ENCODE measurements at places on chromosomes 5 and 9. TPM values are rescaled to one million over a fixed set of nuclear protein-coding genes. Genes with fewer than 3 reads are reported as not detected.

NSD1 gene
- 67.6 TPM for total RNA-seq

SPINK4 gene
- total RNA-seq: not detected

WNT8A gene
- not detected for total RNA-seq

SLC45A2 gene
- total RNA-seq: not detected

FGF10 gene
- 12.2 TPM for total RNA-seq

QRFP gene
- not detected for total RNA-seq

DNA sequence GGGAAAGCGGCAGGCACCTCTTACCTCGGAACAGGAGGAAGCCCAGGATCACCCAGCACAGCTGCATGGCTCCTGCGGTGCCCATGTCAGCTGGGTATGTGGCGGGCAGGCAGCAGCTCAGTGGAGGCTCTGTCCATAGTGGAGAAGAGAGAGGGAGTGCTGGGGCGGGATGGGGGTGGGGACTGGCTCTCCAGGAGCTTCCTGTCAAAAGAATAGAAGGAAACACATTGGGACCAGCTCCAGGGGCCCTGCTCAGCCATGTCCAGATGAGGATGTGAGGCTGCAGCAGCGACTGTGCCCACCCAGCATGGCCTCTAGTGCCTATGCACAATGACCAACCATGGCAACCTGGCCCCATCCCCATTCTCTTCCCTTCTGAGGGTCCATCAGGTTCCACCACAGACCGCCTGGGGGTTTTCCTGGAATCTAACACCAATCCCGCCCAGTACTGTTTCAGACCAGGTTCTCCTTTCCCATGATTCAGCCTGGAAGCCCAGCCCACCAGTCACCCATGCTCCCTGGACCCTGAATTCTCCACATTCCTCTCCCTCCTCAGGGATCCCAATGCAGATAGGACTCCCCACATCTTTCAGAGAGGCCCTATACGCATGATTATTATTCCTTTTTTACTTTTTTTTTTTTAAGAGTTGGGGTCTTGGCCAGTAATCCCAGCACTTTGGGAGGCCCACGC lies at the start of gene ECSCR:
TSS of gene ECSCR (minus strand) at position 158 of the 691 bp plus-strand sequence. CDS start at position 85, 73 bp downstream.
- DNase-seq: no peak

DNA sequence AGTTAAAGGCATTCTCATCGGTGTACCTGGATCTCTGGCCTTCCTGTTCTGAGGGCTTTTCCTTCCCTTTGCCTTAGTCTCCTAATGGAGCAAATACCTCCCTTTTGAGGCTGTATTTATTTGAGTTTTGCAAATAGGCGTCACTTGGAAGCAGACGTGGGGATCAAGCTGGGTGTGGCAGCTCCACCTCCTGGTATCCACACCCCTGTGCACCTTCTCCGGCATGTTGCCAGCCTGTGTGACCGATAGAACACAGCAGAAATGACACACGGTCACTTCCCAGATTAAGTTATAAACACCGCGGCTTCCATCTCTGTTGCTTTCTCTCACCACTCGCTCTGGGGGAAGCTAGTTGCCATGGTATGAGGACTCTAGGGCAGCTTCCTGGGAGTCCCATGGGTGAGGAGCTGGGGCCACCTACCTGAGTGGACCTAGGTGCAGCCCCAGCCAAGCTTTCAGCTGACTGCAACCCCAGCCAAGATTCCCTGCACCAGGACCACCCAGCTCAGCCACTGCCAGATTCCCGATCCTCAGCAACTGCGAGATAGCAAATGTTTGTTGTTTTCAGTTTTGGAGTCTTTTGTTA lies 214.4 kb upstream of the MVB12B start:
- DNase-seq: peak; percentile 20

DNA sequence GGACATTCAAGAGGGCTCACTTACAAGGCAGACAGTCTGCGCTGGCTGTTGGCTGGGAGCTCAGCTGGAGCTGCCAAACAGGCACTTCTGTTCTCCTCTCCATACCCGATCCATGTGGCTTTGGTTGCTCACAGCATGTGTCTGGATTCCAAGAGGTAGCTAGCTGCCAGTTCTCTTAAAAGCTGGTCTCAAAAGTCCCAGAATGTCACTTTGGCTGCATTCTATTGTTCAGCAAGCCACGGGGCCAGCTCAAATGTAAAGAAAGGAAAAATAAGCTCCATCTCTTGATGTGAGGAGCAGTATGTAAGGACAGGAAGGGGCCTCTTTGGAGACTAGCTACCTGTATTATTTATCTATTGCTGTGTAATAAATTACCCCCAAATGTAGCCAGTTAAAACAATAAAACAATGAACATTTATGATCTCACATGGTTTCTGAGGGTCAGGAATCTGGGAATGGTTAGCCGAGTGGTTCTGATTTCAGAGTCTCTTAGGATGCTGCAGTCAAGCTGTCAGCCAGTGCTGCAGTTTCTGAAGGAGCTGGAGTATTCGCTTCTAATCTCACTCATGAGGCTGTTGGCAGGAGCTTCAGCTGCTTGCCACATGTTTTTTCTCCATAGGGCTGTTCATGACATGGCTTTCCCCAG lies 112.7 kb upstream of the CLINT1 start:
- no peak for DNase-seq

- no peak for DNase-seq
These were observed 15.0 kb downstream of the ARHGAP26 start for GRCh38 chr5:142785206-142785605.

- no peak for DNase-seq
These were observed 11.6 kb downstream of the PSIP1 start for GRCh38 chr9:15499139-15499538.

DNA sequence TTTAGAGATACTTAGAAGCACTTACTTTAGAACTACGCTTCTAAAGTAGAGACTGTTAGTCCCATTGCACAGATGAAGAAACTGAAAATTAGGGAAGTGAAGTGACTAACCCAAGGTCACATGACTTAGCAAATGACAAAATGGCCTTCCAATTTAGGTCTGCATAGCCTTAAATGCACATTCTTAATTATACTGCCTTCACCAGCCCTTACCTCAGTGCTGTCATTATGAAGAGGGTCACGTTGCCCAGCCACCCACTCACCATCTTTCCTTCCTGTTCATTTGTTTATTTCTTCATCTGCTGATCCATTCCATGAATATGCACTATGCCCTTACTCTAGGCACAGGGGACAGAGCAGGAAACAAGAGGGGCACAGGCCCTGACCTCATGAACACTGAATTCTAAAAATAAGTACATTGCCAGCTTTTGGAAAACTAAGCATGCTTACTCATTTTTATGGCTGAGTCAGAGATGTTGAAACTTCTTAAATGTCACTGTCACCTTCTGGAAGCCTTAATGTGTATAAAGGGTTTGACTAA lies 8.6 kb downstream of the HAVCR2 start:
- no peak for DNase-seq
